ENCODE measurements at places on chromosomes 3 and 15. TPM values are rescaled to one million over a fixed set of nuclear protein-coding genes. Genes with fewer than 3 reads are reported as not detected.

SMAD6 gene
- 14.2 TPM for total RNA-seq

CCDC32 gene
- total RNA-seq, result 38.0 TPM

DNAJC19 gene
- 117 TPM for total RNA-seq

GRCh38 chr3:101072300-101072699, 79.1 kb upstream of the ABI3BP start:
- H3K27me3 ChIP-seq, result no peaks in the 10 kb centered on the region
- no peaks in the 10 kb centered on the region for H3K36me3 ChIP-seq
- no peak for DNase-seq
- no peaks in the 10 kb centered on the region for H3K4me1 ChIP-seq
- no peak overlapping the region for H3K27ac ChIP-seq

DNA sequence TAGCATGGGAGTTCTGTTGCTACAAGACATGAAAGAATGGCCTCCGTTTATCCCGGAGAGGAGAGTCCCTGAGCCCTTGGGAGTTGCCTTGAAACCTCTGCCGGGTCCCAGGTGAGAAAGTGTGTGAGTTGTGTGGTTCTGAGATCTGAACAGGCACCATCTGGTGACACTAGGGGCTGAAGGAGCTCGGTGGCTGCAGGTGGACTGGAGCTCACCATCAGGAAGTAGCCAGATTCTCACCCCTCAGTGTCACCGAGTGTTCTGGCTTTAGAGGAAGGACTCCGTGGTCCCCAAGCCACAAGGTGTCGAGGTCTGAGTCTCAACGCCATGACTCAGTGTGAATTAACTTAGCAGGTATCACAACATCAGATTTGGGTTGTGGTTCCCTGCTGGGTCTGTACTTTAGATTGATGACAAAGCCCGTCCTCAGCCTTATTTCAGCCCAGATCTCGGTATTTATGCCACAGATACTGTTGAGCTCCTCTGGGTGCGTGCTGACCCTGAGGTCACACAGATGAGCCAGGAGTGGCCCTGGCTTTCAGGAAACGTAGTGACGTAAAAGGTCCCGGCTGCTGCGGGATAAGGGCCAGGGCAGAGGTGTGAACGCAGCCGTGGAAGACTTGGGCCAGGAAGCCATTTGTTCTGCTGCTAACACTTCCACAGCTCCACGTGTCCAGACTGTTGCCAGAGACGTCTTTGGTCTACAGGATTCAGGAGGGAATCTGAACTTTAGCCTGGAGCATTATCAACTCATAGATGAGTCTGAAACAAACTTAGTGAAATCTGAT, 54.4 kb downstream of the PGPEP1L start:
- H3K36me3 ChIP-seq, result no peaks in the 10 kb centered on the region
- H3K4me3 ChIP-seq, result no peak overlapping the region
- peaks cover 56% of the 10 kb centered on the region for H3K27me3 ChIP-seq
- no peaks in the 10 kb centered on the region for H3K4me1 ChIP-seq
- no peak for DNase-seq
- H3K27ac ChIP-seq, result no peak overlapping the region

DNA sequence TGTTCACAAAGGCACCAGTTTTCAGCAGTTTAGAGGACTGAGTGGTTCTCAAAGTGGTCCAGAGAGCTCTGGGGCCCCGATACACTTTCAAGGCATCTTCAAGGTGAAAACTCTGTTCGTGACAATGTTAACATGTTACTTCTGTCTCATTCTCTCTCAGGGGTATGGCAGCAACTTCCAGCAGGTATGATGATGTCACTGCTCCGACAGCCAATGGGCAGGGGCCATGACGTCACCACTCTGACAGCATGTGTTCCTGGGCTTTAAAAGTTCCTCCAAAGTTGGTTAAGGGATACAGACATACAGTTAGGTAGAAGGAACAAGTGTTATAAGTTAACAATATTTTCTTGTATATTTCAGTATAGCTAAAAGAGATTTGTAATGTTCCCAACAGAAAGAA, 87.9 kb downstream of the KLF15 start:
- H3K4me1 ChIP-seq, result peaks cover 9% of the 10 kb centered on the region
- no peak overlapping the region for H3K27ac ChIP-seq
- no peaks in the 10 kb centered on the region for H3K36me3 ChIP-seq

GRCh38 chr3:120550546-120550945, 45.6 kb upstream of the NDUFB4 start:
- H3K4me1 ChIP-seq, result no peaks in the 10 kb centered on the region
- DNase-seq, result no peak
- no peaks in the 10 kb centered on the region for H3K27me3 ChIP-seq

GRCh38 chr3:130582457-130583153, 65.6 kb downstream of the COL6A6 start:
- H3K27me3 ChIP-seq, result peaks cover 3% of the 10 kb centered on the region
- H3K4me3 ChIP-seq, result no peak overlapping the region
- no peaks in the 10 kb centered on the region for H3K36me3 ChIP-seq
- DNase-seq, result no peak
- H3K27ac ChIP-seq, result no peak overlapping the region

All from K562 (cell line).